ENCODE measurements at places on chromosomes 12 and 14.

- no peak for DNase-seq
Measured at GRCh38 chr12:127328867-127329266, 938.1 kb upstream of the TMEM132C start.

- no peak for DNase-seq
Measured at GRCh38 chr12:39692258-39692853, 72.8 kb upstream of the ABCD2 start.

DNA sequence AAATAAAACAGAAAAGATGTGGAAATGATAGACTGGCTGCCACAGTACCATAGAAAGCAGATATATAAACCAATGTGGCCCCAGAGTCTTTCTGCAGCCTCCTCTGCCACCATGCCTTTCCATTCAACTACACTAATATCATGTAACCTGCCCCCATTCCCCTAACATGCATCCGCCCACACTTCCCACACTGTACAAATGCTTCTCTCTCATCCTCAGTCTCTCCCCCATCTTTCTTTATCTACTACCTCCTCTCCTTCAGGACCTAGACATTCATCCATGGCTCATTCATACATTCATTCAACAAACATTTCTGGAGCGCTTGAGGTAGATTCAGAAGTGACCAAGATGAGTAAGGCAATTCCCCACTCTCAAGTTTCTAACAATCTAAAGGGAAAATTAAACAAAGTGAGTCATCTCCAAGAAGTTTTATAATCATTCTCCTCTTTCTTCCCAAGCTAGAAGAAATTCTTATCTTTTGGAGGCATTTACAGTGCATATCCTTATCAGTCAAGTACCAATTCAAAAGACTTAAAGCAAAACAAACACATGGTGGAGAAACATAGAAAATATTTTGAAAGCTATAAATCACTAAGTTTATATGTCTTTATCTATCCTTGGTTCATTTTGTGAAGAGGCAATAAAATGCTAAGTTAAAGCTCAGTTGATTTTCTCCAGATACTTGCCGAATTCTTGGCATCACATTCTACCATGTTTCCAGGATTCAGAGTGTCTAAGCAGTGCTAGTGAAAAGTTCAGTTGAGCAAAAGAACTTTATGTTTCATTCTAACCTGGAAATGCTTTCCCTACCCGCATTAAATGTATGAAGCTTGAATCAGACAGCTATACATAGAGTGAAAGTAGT lies 70.5 kb upstream of the FRMD6 start:
- DNase-seq, result no peak

GRCh38 chr12:92560713-92561542 lies 141.9 kb upstream of the PLEKHG7 start:
- no peak for DNase-seq

GRCh38 chr14:32313844-32314376 lies 15.2 kb upstream of the AKAP6 start:
- DNase-seq, result no peak

DNA sequence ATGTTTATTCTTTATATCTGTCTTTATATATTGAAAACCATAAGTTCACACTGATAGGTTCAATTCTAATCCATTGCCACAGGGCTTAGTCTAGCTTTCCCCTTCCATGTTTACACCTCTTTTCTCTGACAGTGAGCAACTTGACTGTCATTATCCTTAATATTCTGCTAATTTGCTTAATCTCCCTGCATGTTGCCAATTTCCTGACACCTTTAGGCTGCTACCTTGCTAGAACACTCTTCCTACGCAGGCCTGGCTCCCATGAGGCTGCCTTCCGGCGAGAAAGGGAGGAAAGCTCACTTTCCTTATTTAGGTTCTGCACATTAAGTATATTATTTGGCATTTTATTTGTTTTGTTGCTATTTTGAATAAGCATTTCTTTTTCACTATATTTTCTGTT lies 12.8 kb upstream of the FRS2 start:
- DNase-seq, result no peak

GRCh38 chr12:62297321-62297720 lies 37.1 kb downstream of the USP15 start:
- no peak for DNase-seq

DNA sequence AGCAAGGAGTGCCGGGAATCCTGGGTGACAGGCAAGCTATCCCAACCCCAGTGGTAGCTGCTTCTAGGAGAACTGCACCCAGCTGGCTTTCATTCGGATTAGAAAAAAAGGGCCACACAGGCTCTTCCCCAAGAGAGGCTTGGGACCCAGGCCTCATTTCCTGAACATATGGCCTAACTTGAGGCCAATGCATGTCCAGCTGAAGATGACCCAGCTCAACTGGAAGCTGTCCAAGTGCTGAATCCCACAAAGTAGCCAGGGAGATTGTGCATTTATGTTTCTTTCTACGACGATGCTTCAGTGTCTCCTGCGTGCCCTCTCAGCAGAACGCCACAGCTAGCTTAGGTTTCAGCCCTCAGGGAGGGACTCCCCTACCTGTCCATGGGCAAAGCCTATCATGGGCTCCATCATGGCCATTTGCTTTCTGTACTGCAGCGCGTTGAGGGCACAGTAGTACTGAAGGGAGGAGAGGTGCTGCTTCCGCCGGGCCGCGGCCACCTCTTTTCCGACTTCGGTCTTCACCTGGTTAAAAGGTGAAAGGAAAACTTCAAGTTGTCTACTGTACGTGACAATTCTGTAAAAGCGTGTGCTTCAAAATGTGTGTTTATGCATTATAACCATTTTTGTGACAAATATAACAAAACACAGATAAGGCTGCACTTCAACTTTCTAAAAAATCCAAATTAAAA lies 29.1 kb downstream of the APPL2 start:
- DNase-seq, result no peak

- no peak for DNase-seq
Measured at GRCh38 chr12:5010151-5010550, 33.5 kb upstream of the KCNA5 start.

- DNase-seq, result no peak
Measured at GRCh38 chr12:92098594-92099380, 46.9 kb downstream of the BTG1 start.

GRCh38 chr12:129788506-129789084 lies 115.2 kb downstream of the TMEM132D start:
- no peak for DNase-seq

DNA sequence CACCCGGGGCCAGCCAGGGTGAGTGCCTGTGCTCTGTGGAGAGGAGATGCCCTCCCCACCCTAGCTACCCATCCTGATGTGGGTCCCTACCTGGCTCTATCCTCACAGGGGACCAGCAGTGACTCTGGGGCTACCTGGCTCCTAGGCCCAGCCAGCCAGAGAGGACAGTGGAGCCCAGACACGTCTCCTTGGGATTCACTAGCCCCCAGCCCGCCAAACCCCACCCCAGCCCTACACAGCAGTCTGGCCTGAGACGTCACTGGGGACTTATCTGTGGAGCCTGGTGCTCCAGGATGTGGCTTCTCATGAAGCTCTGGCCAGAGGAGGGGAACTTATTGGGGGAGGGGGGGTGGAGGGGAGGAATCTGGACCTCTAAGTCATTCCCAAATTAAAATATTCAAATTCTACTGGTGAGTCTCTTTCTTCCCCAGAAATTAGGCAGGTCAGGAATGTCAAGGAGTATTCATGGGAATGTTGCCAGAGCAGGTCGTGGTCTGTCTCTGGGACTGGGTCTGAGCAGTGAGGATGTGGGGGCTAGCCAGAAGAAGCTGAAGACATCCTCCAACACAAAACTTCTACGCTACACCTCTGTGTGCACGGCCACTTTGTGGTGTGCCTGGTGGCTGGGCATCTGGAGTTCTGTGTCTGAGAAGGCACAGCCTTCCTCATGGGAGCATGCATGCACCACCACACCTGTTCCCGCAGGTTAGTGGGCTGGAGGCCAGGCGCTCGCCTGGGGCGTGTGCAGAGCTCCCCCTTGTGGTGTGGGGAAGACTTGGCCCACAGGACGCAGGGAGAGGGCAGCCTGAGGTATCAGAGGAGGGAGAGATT lies 2.7 kb downstream of the CMTM5 start:
- DNase-seq, result peak; percentile 46

- no peak for DNase-seq
Measured at GRCh38 chr14:55572578-55572977, 7.4 kb upstream of the KTN1 start.

- DNase-seq, result no peak
Measured at GRCh38 chr12:32983968-32984367, 87.4 kb upstream of the PKP2 start.

GRCh38 chr14:70773182-70773862 lies 36.0 kb downstream of the MAP3K9 start:
- no peak for DNase-seq

- DNase-seq, result no peak
Measured at GRCh38 chr12:55037351-55037987, 17.7 kb downstream of the NEUROD4 start.

DNA sequence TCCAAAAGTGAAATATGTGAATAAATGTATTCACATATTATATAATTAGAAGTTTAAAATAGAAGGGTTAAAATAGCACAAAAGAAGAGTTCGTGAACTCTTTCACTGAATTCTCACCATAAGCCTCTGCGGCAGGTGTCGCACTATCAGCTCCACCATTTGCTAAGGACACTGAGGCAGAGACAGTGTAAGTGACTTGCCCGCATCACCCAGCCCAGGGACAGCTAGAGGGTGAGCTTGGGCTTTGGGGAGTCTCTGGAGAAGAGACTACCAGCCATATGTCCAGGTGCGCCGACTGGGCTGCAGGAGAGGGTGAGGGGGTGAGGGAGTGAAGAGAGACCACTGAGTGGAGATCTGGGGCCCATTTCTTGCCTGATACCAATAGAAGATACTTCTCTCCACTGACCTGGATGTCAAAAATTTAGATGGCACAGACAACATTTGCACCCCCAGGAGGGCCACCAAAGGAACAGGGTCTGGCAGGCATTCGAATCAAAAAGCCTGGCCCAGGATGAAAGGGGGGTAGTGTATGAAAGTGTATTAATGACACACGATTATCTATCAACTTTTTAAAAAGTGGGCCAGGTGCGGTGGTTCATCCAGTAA lies 28.5 kb downstream of the FAIM2 start:
- no peak for DNase-seq

DNA sequence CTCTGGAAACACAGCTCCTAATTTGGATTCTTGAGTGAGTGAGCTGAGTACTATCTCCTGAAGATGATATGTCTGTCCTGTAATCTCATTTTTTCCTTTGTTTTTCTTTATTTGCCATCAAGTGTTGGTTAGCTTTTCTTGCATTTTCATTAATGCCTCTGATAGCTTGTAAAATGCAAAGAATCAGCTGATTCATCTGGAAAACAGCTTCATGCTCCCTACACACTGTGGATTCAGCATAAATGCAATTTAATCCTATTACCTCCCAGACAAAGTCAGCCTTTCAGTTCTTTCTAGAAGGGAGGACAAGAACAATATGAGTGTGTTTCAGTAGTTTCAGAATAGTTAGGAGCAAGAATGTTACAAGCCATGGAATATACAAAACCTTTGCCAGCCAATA lies 79.4 kb downstream of the DACT1 start:
- DNase-seq, result no peak

GRCh38 chr12:44848703-44849085 lies 27.4 kb downstream of the NELL2 start:
- DNase-seq, result no peak

DNA sequence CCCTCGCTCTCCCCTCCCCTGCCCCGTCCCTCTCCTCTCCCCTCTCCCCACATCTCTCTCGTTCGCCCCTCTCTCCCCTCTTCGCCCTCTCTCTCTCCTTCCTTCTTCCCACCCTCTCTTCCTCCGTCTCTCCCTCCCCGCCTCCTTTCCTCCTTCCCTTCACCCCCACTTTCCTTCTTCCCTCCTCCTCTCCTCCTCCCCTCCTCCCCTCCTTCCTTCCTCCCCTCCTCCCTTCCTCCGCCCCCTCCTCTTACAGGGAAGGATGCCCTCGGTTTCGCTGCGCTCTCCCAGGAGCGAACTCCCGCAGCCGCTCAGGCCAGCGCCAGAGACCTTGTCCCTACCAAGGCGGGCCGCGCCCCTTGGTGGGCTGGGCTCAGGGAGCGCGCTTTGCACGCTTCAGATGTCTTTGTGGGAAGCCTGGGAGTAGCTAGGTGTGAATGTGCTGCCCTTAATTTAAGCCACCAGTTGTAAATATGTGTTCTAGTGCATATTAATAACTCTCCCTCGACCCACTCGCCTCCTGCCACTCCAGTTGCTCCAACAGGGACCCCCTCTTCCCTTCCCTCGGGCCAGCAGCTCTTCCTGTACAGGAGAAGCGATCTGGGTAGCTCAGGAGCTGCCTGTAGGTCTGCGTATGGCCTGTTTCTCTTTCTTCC lies 13.3 kb upstream of the MAP3K9 start:
- no peak for DNase-seq

DNA sequence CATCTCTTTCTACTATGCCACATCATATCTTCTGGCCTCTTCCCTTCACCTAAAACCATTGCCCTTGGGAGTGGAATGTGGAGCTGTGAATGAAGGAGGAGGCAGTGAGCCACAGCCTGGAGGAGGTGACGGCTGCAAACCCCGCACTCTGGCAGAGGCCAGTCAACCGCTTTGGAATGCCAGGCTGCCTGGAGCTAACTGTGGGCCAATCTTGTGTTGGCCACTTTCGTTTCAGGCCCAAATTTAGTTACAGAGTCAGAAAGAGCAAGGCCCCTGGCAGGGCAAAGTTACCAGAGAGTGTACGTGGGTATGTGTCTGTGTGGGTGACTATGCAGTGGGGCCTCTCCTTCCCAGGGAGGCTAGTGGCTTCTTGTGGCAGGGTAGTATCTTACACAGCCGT lies 40.1 kb downstream of the CACNA1C start:
- no peak for DNase-seq

DNA sequence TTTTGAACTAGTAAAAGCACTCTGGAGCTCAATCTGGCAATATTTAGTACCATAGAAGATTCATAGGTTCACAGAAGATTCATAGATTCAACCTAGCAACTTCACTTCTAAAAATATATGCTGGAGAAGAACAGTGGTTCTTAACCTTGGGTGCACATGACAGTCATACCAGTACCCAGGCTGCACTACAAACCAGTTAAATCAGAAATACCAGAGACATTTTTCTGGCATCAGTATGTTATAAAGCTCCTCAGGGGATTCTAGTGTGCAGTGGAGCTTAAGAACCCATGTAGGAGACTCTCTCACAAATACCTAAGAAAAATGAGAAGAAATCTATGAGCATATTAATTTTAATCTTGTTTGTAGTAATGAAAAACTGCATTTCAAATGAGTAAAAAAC lies 46.6 kb downstream of the CNTN1 start:
- no peak for DNase-seq

GRCh38 chr14:52399921-52400595 lies 85.9 kb downstream of the PTGER2 start:
- DNase-seq, result no peak

GRCh38 chr12:42608196-42608825 lies 18.8 kb upstream of the PRICKLE1 start:
- DNase-seq, result no peak

- no peak for DNase-seq
Measured at GRCh38 chr12:93918900-93919299, 229.5 kb upstream of the PLXNC1 start.

DNA sequence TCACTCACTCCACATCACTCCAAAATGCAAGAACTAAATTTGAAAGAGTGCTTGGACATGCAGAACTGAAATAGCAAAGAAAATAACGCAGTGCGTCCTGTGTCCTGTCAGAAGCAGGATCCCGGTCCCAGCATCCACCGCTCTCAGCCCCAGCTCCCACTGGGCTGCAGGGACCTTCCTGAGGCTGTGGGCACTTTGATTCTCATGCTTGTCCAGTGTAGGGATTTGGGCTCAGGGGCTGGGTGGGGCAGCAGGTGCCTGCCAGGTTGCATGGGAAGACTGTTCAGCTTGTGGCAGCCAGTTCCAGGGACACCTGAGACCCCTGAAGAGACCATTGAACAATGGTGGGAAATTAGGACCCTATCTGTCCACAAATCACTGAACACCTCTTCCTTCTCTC lies 140.0 kb upstream of the FKBP4 start:
- DNase-seq, result no peak

- no peak for DNase-seq
Measured at GRCh38 chr12:42641221-42641885, 51.8 kb upstream of the PRICKLE1 start.

All from stimulated activated CD4-positive, alpha-beta T cell treated with anti-CD3 and anti-CD28 coated beads, Interleukin-15, amount 100 ng/mL, for 1 hour (primary cell).